DMS53 (cell line): ENCODE measurements at places on chromosomes 1 and 21.

DNA sequence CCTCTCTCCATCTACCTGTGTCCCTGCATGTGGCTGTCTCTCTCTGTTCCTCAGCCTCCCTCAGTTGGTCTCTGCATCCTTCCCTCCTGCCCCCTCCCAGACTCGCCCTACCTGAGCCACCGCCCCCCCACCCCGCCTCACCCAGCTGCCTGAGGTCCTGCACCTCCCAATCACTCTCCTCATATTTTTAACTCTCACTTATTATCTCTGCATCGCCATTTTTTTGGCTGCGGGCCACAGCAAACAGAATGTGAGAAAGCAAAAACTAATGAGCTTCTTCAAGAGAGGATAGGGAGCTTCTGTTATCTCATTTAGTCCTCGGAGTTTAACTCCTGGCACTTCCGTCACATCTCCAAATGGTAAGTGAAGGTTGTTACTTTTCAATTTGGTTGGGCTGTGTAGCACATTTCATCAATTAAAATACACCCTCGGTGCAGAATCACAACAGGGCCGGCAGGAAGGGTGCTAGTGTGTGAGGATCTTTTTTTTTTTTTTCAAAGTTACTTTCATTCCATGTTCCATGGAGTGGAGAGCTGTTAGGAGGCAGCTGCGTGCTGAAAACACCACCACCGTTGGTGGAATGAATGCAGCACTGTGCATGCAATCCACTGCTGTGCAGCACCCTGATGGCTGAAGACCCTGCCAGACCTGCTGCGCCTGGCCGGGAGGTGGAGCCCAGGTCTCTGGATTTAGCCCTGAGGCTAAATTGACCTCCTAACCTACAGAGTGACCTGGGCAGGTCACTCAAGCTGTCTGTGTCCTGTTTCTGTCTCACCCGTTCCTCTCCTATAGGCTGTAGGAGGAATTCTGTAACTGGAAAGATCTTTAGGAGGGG is 157.2 kb upstream of the NFIA start:
- DNase-seq, result peak; percentile 41

DNA sequence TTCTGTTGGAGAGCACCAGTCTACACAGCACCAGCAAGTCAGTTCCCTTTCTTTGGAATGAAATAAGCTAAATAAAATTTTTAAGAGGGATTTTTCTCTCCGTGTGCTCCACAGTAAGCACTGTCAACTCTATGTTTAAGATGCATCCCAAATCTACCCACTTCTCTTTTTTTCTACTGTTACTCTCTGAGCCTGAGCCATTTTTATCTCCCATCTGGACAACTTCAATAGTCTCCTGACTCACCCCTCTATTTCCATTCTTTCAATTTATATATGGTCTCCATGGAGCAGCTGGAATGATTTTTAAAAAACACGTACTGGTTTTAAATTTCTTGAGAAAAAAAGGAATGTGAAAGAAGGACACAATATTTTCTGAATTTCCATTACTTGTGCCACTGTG is 24.7 kb upstream of the CCT8 start:
- DNase-seq, result no peak

DNA sequence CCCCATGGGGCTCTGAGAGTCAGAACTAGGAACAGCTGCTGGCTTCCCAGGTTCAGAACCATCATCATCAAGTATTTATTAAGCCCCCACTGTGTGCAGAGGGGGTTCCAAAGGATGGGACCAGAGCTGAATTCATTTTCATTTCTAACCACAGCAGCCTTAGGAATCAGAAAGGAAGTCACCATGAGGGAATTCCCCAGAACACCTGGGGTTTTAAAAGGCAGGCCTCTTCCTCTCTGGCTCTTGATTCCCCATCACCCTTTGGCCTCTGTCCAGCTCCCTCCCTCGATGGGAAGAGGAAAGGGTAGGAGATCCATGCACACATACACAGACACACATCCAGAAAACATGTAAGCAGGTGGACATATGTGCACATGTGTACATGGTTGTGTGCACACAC is 1.3 kb upstream of the KCNN3 start:
- peak; percentile 56 for DNase-seq

GRCh38 chr1:24605534-24606295 is 37.4 kb upstream of the SRRM1 start:
- no peak for DNase-seq

- DNase-seq, result peak; percentile 40
Observed at GRCh38 chr1:42845866-42846256, 552 bp upstream of the ZNF691 start.

DNA sequence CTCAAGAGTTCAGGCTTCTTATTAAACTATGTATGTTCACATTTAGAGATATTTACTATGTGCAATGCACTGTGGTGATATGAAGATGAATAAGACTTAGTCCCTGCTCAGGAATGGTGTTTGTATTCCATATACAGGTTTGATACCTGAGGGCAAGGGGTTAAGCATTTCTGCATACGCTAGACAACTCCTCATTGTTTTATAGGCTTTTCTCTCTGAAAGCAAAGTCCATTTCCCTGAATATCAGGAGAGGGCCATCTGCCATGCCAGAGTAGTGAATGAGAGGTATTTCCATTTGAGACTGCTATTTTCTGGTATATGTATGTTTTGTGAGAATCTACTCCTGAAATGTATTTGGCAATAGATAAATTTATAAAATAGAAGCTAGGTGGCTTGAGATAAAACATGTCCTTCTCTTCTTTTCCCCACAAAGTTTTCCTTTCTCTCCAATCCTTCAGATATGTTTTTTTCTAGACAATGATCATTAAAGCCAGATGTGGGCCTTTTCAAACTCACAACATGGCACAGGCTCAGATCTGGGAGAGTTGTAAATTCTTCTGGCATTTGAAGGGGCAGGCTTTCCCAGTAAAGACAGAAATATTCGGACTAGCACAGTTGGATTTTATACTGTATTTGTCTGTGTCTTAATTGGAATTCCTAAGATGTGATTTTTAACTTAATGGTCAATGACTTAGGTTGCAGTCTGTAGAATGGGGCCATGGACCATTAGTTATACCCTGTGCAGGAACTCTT is 73.3 kb upstream of the WDR26 start:
- no peak for DNase-seq

- no peak for DNase-seq
Observed at GRCh38 chr21:35142036-35142815, 93.1 kb upstream of the RUNX1 start.

DNA sequence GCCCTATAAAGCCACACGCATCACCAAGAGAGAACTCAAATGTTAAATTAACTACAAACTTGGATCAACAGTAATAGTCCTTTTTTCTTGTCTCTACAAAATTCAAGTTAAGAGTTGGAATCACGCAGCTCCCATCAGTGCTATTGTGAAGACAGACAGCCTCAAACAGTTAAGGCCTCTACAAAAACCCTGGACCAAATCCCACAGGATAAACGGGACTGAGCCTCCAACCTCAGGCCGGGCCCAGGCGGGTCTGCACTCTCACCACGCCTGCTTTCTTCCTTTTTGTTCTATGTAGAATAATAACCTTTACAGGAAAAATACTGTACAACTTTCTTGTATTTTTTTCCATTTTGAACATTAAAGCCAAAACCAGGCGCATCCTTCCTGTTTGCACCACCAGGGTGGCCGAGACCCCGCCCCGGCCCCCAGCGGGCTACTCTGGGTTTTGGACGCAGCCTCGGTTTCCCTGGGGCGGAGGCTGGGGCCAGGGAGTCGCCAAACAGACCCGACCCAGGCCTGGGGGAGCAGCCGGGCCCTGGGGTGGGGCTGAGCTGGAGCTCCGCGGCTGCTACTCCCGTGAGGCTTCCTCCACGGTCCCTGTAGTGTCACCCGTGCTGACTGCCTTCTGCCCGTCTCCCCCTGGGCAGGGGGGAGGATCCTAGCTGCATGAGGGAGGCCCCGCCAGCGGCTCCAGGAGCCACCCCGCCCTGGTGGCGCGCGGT is 158.4 kb downstream of the CASZ1 start:
- no peak for DNase-seq

DNA sequence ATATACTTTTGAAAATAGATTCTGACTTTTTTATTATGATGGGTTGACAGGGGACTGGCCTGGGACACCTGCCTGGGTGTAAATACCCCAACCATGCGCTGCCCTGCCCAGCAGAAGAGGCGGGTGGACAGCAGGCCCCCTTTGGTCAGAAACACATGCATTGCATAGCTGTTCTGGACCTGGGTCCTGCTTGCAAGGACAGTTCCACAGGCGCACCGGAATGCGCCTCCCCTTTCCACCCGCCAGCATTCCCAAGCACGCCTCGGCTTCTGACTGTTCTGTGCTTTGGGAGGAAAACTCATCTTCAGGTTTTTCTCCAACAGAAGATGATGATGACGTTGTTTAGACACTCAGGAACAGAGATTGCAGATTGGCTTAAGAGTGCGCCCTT is 428 bp upstream of the ZNF678 start:
- DNase-seq, result peak; percentile 66

GRCh38 chr1:59214248-59215208 is 82.4 kb upstream of the FGGY start:
- peak; percentile 98 for DNase-seq

GRCh38 chr1:220124542-220124941 is 30.6 kb downstream of the IARS2 start:
- no peak for DNase-seq
